ENCODE measurements at places on chromosomes 7 and 10.
A peak's percentile ranks its signal among the peaks of the same experiment; 100 is the strongest.

DNA sequence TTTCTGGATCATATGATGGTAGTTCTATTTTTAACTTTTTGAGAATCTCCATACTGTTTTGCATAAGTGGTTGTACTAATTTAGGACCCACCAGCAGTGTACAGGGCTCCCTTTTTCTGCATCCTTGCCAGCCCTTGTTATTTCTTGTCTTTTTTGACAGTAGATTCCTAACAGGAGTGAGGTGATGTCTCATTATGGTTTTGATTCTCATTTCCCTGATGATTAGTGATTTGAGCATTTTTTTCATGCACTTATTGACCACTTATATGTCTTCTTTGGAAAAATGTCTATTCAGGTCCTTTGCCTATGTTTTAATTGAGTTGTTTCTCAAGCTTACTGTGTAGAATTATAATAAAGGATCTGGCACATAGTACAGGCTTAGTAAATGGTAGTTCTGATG lies 238.8 kb upstream of the BMPER start:
- no peak for DNase-seq

- no peak for DNase-seq
Measured at GRCh38 chr10:72981882-72982529, 27.4 kb upstream of the PLA2G12B start.

- DNase-seq: no peak
Measured at GRCh38 chr7:84790882-84791281, 396.0 kb downstream of the SEMA3D start.

- DNase-seq: peak; percentile 54
Measured at GRCh38 chr10:90136731-90137316, 435.4 kb downstream of the KIF20B start.

- no peak for DNase-seq
Measured at GRCh38 chr7:16646472-16647072, 591 bp downstream of the BZW2 start.

DNA sequence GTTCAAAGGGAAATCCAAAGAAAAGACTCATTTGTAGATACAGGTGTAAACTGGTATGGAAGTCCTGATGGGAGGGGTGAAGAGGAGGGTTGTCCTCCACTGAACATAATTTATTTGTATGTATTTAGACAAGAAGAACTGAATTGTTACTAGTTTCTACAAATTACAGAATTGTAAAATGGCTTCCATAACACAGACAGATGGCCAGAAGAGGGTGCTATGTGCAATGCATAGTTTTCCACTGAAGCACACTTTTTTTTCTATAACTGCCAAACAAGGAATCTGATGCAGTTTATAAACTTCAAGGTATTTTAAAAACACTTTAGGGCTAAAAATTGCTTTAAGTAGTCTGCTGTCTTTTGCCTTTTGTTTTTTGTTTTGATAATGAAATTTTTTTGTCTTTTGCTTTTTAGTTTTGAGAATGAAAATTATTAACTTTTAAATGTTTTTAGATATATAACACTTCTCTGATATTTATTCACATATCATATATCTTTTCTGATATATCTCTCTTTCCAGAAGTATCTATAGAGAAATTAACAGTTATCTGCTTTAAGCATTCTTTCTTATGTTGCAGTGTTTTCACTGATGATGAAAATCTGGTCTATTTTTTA lies 58.5 kb downstream of the PHYHIPL start:
- no peak for DNase-seq

DNA sequence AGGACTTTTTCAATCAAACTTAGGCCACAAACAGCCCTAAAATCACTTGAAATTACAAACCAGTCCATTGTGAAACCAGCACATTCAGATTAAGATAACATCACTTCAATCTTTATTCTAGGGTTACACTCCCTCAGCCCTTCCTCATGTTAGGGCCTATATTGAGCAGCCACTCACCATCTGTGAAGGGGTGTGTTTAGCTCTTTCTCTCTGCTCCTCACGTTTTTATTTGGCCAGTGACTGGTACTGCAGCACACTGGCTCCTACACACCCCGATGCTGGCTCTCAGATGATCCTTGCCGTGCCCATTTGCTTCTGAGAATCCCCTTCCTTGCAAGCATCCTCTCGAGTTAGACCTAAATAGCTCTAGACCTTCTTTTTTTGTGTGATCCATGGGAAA lies 604.5 kb downstream of the INHBA start:
- DNase-seq: no peak

DNA sequence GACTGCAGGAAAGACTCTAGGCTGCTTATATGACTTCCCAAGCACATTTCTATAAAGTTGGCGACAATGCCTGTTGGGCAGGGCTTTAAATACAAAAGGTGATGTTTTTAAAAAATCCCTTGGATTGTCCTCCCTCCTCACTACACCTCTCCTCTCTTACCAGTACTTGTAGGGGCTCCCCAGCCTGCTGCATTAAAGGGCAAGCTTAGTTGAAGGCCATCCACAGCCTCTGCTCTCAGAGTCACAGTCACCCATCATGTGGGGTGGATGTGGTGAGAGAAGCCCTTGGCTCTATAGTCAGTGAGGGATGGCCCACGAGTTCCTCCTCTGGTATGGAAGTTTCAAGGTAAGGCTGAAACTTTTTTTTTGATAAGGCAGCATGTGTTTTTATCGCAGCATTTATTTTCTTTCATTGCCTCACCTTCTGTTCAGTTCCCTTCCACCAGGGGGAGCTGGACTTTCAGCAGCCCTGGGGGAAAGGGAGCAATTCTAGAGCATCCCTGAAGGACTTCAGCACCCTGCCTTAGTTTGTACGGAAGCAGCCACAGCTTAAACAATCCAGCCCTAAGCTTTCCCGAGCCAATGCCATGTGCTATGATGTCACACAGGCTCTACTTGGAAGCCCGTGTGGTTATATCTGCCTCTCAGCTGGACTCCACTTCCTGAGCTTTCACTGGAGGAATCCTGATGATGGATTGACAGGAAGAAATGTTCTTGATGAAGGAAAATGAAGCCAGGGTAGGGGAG lies 131.9 kb downstream of the CALCR start:
- DNase-seq: peak; percentile 17
